ENCODE measurements at places on chromosomes 16 and 17.
A peak's percentile ranks its signal among the peaks of the same experiment; 100 is the strongest.

DNA sequence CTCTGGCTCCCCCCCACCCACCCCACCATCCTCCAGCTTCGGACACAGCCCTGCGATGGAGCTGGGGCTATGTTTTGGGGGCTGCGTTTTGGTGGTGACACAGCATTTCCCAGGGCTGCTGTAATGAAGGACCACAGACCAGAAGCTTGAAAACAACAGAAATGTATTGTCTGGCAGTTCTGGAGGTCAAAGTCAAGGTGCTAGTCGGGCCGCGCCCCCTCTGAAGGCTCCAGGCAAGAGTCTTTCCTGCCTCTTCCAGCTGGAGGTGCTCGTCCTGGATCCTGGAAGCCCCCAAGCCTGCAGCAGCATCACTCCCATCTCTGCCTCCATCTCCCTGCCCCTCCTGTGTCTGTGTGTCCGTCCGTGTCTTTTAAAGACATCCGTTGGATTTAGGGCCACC is 50.8 kb downstream of the TBC1D16 start:
- no peak for DNase-seq

DNA sequence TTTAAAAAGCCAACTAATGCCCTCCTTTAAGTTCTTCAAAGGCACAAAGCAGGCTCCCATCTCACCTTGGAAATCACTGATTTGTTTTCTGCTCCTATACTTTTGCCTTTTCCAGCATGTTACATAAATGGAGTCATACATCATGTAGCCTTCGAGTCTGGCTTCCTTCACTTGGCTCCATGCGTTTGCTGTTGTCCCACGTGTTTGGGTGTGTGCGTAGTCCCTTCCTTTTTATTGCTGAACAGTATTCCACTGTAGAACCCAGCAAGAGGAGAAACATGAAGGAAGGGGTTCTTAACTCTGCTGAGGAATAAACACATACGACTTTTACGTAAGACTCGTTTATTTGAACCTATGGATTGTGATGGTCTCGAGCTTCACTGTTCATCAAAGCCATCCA is 82.0 kb downstream of the GPRC5B start:
- no peak for DNase-seq

GRCh38 chr17:79786930-79787643 is 9.1 kb downstream of the CBX2 start:
- DNase-seq, result no peak

- DNase-seq, result no peak
Observed at GRCh38 chr17:67452681-67453554, 75.8 kb downstream of the PITPNC1 start.

DNA sequence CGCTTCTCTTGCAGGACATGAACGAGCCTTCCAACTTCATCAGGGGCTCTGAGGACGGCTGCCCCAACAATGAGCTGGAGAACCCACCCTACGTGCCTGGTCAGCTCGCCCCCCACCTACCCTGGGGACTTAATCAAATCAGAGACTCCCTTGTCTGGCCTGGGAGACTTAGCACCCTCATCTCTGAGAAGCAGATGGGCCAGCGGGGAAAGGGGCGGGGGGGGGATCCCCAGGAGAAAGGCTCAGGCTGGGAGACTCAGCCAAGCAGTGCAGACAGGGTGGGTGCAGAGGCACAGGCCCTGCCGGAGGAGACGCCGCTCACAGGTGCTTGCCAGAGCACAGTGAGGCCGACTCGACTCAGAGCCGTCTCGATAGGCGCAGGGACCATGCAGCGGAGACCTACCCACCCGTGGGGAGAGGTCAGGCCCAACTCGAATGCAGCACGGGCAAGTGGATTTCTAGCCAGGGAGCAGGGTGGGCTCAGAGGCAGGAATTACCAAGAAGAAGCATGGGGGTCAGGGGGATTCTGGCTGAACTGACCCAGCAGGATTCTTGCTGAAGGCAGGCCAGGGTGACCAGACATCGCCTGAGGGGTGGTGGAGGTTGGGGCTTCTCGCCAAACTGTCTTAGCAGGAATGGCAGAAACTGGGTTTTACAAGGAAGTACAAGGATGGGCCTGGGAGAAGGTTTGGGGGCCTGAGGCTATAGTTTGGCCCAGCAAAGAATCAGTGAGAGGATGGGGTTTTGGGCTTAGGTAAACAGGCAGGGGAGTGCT is 9.7 kb downstream of the GAA start:
- no peak for DNase-seq

DNA sequence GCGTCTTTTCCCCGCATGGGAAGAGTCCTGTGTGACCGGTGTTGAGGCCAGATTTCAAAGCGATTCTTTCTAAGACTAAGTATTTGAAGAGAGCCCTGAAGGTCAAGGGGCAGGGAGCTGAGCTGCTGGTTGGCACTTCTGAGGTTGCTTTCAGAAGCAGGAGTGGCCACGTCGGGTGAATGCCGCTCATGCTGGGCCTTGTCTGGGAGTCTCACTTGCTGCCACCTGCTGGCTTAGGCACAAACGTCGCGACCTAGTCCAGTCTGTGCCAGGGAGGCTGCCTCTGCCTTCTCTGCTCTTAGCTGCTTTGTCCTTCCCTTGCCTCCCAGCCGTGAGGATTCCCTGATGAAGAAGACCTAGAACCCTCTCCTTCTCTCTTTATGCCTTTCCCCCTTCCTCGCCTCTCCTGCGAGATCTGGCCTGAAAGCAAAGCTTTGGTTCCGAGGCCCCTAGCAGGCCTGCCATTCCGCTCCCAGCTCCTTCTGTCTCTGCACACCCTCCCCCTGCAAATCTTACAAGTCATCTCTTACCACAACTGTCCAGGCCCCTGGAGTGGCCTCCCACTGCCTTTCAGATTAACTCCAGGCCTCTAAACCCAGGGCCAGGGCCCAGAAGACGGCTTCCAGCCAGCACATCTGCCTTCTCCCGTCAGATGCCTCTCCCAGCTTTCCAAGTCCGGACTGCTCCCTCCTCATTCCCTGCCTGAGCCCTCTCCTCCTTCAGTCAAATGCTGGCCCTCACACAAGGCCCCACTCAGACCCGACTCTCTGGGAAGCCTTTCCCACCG is 11.4 kb downstream of the CTNS start:
- DNase-seq, result peak; percentile 73

DNA sequence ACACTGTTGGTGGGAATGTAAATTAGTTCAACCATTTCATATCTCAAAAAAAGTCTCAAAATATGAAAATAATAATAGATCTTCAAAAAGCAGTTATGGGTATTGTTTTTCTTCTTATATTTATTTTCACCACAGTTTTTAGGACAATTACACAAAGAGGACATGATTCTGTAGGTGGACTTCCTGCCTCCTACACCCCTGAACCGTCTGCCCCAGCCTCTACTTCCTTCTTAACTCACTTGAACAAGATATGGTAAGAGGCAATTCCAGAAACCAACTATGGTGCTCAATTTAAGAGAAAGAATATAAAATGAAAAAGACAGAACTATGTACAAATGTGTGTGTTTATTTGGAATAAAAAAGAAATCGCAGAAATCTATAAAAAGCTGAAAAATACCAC is 74.1 kb upstream of the MON1B start:
- no peak for DNase-seq

- DNase-seq, result no peak
Observed at GRCh38 chr16:12020009-12020408, 43.5 kb downstream of the SNX29 start.

DNA sequence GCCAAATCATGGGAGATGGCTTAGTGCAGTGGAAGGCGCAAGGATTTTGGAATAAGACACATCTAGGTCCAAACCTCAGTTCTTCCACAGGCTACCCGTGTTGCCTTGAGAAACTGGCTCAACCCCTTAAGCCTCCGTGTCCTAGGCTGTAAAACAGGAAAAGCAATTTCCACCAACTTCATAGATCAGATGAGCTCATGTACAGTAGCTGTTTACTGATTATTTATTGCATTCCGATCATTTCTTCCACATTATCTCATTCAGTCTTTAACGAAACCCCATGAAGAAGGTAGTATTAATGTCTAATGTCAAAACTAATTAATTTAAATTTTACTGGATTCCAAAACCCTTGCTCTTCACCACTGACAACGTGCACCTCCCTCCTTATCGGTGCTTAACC is 231.6 kb downstream of the GRIN2A start:
- DNase-seq, result no peak

DNA sequence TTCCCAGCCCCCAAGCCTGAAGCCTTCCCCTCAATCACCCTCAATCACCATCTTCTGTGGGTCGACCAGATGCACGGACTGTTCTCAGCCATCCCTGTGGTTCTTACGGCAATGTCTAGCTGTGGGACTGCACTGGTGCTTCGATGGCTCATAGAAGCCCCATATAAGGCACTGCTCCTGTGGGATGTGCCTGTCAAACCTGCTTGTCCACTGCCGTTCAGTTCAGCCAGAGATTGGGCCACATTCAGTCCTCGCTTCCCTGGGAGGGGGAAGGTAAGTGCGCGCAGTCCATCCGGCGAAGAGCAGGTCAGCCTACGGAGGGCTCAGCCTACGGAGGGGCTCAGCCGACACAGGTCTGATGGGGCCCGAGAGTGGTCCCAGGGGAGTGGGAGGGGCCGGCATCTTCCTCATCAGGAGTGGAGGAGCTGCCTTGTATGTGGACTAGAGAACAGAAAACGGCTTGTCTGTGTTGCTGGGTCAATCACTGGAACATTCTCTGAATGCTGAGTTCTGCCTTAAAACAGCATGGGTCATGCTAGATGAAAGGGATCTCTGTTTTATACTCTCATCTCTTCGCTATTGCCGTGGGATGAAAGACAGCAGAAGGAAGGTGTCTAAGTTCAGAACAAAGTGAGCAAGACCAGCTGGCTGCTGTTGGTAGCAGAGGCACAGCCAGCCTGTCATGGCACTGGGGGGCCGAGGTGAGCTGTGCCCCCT is at the start of gene CARD14:
Gene CARD14, plus strand, starts transcription at position 247 of the 717 bp plus-strand sequence. CDS start 11,409 bp downstream, outside the sequence.
- DNase-seq, result peak; percentile 35

- DNase-seq, result no peak
Observed at GRCh38 chr17:58968426-58969061, 138.1 kb downstream of the TRIM37 start.

DNA sequence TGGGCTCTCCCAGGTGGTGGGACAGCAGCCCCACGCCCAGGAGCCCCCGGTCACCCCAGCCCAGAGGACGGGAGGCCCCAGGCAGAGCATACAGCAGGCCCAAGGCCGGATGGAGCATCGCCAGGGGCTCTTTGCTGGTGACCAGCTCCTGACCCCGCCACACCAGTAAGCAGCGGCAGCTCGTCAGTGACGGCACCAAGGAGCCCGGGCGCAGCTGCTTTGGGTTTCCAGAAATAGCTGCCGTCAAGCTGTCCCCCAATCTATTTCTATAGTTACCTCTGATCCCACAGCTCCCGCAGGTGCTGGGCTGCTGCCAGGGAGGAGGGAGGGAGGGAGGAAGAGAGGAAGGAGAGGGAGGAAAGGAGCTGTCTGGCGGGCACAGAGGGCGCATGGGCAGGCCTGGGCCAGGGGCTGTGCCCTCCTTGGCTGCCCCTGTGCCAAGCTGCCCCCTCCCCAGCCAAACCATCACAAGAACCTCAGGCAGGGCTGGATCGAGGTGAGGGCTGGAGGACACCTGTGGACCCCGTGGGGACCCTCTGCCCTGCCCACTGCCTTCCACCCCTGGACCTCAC is 10.8 kb upstream of the RASD1 start:
- DNase-seq, result peak; percentile 22

GRCh38 chr16:31414706-31415105 is 13.5 kb downstream of the COX6A2 start:
- no peak for DNase-seq

GRCh38 chr17:9107527-9107926 is 86.2 kb downstream of the NTN1 start:
- DNase-seq, result no peak
